ENCODE measurements at places on chromosomes 16 and 17.
A peak's percentile ranks its signal among the peaks of the same experiment; 100 is the strongest.

- DNase-seq = no peak
Measured at GRCh38 chr16:85498607-85499006, 114.5 kb upstream of the GSE1 start.

DNA sequence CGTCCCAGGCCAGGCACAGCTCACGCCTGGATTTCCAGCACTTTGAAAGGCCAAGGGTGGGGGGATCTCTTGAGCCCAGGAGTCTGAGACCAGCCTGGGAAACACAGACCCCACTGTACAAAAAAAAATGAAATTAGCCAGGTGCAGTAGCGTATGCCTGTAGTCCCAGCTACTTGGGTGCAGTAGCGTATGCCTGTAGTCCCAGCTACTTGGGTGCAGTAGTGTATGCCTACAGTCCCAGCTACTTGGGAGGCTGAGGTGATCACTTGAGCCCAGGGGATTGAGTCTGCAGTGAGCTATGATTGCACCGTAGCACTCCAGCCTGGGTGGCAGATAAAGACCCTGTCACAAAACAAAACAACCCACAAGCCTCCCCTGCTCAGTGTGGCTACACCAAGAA lies 27.0 kb upstream of the SLC25A19 start:
- no peak for DNase-seq

DNA sequence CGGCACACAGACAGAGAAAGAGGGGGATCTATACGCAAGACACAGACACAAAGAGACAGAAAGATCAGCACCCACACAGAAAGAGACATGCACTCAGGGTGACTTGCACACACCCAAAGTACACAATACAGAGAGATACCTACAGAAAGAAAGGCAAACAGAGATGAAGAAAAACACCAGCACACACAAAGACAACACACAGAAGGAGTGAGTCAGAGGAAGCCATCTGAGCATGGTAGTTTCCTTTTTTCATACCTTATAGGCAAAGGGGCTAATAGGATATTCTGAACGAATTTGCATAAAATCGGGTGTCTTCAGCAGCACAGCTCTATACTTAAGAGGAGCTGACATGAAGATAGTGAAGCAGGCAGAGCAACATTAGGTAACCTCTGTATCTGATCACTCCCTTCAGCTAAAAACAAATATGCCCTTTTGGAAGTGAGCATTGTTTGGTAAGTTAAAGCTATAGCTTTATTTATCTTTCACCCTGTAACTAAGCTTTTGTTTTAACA lies 198.6 kb downstream of the AATF start:
- no peak for DNase-seq

- no peak for DNase-seq
Measured at GRCh38 chr17:19613979-19614378, 34.6 kb upstream of the ALDH3A2 start.

- DNase-seq = peak; percentile 35
Measured at GRCh38 chr16:24036614-24037013, 200.8 kb downstream of the PRKCB start.

- no peak for DNase-seq
Measured at GRCh38 chr17:16934133-16934795, 37.7 kb downstream of the TNFRSF13B start.

GRCh38 chr17:61926826-61927207 lies 965 bp downstream of the INTS2 start:
- DNase-seq = no peak

GRCh38 chr16:24119807-24120206 lies 136.3 kb upstream of the CACNG3 start:
- no peak for DNase-seq

DNA sequence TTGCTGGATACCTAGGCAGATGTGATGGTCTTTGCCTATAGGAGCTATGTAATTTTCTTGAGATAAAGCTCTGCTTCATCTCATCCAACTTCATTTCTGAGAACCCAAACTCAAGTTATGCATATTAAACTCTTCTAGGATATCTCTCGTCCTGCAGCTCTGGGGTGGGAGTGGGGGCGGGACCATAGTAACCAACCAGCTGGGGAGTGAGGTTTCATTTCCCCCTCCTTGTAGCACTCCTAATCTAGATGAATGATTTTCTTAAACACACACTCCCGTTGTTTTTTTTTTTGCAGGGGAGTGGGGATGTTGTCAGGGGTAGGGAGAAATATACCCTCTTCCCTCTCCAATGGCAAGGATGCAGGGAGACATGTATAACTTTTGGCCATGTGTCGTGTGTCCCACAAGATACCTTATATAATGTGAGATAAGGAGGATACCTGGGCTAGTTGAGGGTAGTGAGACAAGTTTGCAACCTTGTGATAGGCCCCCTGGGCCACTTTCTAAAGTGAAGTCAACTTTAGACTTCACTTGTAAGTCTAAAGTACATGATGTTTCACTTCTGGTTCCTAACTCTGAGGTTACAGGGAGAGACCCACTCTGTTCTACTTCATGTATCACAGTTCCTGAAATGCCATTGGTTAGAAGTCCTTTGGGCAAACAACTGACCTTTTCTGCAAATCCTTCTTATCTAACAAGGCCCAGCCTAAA lies 10.5 kb upstream of the HEATR6 start:
- no peak for DNase-seq

- DNase-seq = no peak
Measured at GRCh38 chr17:3693829-3694231, 2.1 kb downstream of the P2RX5 start.

- no peak for DNase-seq
Measured at GRCh38 chr17:48569674-48570324, 8.4 kb downstream of the HOXB4 start.

- no peak for DNase-seq
Measured at GRCh38 chr17:14831491-14831890, 433.6 kb downstream of the PMP22 start.

- no peak for DNase-seq
Measured at GRCh38 chr16:61323456-61323855, 712.8 kb downstream of the CDH8 start.

Data from DMS153 (cell line).